ENCODE measurements at places on chromosomes 1 and 21. TPM values are rescaled to one million over a fixed set of nuclear protein-coding genes. Genes with fewer than 3 reads are reported as not detected.

DNA sequence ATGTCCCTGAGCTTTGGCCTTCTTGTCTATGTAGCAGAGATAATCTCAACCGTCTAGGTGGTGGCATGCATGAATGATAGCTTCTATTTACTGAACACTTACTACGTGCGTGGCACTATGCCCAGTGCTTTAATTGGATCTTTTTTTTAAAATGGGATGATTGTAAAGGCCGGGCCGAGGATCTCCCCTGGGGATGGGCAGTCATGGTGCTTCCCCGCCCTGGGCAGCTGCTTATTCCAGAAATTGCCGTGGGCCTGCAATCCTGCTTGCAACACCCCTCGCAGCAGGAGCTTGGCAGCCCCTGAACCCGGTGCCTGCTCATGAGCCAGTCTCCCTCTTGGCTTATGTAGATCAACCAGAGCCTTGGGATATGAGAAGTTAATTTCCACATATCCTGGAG is 360.7 kb downstream of the CAMTA1 start:
- no peaks in the 10 kb centered on the region for H3K4me1 ChIP-seq
- H3K4me3 ChIP-seq: no peak overlapping the region
- no peak overlapping the region for H3K27ac ChIP-seq
- no peaks in the 10 kb centered on the region for H3K27me3 ChIP-seq
- H3K36me3 ChIP-seq: no peaks in the 10 kb centered on the region

DNA sequence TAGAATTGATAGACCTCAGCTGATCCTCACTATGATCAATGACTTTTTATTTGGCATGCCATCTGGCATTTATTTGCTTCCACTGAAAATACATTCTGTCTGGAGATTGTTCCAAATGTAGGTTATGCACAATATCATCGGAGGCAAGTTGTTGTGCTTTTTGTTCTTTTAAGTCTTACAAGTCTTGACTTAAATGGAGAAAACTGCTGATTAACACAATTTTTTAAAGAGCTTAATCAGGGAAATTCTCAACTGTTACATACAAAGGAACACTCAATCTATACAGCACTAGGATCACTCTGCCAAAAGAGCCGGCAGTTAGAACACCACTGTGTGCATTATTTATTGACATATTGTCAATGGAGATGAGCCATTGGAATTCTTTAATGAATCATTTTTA is 19.2 kb downstream of the CYYR1 start:
- no peaks in the 10 kb centered on the region for H3K4me1 ChIP-seq
- no peaks in the 10 kb centered on the region for H3K27me3 ChIP-seq
- no peak for DNase-seq
- no peak overlapping the region for H3K27ac ChIP-seq

- H3K27ac ChIP-seq: no peak overlapping the region
- H3K27me3 ChIP-seq: peaks cover 10% of the 10 kb centered on the region
- DNase-seq: no peak
- no peaks in the 10 kb centered on the region for H3K36me3 ChIP-seq
- no peak overlapping the region for H3K4me3 ChIP-seq
- no peaks in the 10 kb centered on the region for H3K4me1 ChIP-seq
Observed at GRCh38 chr1:42148166-42148565, 5.0 kb upstream of the GUCA2B start.

CLDN17 gene
- total RNA-seq: not detected

IL24 gene
- 0.12 TPM for total RNA-seq

DNA sequence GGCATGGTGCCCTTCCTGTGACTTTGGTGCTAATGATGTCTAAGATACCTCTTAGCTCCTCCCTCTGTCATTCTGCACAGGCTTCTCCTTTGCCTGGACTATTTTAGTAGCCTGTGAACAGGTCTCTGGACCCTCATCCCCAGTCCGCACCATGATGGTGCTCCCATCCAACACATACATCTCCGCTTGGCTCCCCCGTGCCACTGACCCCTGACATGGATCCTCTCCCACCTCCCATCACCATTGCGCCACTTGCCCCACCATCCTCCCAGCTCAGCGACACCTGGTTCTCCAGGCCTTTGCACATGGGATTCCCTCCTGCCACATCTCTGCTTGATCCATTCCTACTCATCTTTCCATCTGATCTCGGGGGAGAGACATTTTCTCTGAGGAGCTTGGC is 33.9 kb downstream of the RUNX3 start:
- no peaks in the 10 kb centered on the region for H3K36me3 ChIP-seq
- no peaks in the 10 kb centered on the region for H3K27me3 ChIP-seq
- H3K4me3 ChIP-seq: no peak overlapping the region
- H3K27ac ChIP-seq: no peak overlapping the region

DNA sequence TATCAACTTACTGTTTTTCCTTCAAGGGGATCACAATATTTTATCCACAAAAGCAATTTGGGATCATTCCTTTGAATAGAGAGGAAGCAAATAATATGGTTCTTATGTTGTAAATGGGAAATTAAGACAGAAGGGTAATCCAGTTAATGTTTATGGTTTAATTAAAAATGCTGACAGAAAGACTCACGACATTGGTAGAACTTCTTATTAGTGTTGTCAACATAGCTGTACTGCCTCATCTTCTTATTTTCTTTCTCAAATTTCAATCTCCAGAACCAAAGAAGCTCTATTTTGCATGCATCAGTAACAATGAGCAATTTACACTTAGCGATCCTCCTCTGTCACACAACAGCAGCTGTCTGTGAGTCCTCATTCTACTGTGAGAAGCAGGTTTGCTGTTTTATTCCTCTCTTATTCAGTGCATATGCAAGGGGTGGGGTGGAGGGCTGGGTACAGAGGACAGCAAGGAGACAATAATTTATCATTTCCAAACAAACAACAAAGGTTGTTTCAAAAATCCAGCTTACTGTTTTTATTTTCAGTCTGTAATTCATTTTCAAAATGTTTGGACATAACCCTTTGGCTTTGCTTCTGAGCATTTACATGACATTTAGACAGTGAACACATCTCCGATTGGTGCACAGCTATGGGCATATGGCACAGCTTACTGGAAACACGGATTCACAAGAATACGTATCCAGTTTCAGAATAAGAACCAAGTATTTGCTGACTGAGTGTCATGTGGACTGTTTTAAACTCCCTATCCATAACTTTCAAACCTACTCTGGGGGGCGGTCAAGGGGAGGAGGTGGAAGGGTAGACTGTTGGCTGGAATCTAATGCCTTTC is 335.9 kb downstream of the RGS7 start:
- no peak overlapping the region for H3K4me3 ChIP-seq
- no peaks in the 10 kb centered on the region for H3K4me1 ChIP-seq
- H3K27me3 ChIP-seq: no peaks in the 10 kb centered on the region
- H3K27ac ChIP-seq: no peak overlapping the region
- H3K36me3 ChIP-seq: no peaks in the 10 kb centered on the region

GRCh38 chr1:110087812-110088738 is 17.6 kb upstream of the ALX3 start:
- H3K27me3 ChIP-seq: peaks cover 54% of the 10 kb centered on the region
- DNase-seq: peak; percentile 76
- H3K4me1 ChIP-seq: peaks cover 18% of the 10 kb centered on the region
- no peaks in the 10 kb centered on the region for H3K36me3 ChIP-seq

GRCh38 chr1:26288311-26288941 is 8.5 kb downstream of the SH3BGRL3 start:
- peaks cover 8% of the 10 kb centered on the region for H3K4me1 ChIP-seq
- no peak for DNase-seq
- no peak overlapping the region for H3K27ac ChIP-seq
- H3K27me3 ChIP-seq: no peaks in the 10 kb centered on the region
- H3K4me3 ChIP-seq: no peak overlapping the region
